Omental fat pad (tissue), 4 donors: ENCODE measurements at places on chromosomes 2 and 18.

DNA sequence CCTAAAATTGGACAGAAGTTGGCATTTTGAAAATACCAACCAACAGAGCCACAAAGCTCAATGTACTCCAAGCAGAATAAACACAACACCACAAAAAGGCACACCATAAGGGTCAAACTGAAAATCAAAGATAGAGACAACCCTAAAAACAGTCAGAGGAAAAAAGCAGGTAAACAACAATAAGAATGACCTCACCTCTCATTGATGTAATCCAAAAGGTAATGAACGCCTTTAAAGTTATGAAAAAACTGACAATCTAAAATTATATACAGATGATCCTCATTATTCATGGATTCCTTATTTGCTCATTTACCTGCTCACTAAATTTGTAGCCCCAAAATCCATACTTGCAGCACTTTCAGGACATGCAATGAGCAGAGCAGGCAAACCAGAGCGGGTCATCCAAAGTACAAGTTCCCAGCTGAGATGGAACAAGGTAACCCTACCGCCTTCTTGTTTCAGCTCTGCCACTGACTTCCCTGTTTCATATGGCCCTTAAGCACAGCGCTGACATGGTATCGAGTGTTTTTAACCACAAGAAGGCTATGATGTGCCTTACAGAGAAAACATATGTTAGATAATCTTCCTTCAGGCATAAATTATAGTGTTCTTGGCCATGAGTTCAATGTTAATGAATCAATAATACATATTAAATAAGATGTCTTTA is 17.0 kb downstream of the RTN4 start:
- DNase-seq, result no peak

DNA sequence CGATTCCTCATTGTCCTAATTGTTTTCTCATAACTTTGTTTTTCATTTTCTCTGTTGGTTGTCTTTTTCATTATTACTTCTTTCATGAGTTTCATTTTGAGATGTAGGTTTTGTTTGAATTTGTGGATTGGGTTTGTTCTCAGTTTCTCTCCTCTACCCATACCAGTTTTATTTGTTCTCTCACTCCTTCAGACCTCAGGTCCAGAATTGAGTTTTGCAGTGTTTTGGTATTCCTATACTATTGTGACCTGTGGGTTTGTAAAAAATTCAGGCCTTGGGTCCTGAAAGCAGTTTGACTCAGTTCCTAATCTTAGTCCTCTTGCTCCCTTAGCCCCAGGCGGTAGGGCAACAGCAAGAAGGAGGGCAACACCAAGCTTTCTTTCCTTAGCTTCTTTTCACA is 28.3 kb upstream of the UBE2E3 start:
- no peak for DNase-seq

- no peak for DNase-seq
Measured at GRCh38 chr18:61086657-61087056, 246.6 kb upstream of the CDH20 start.

DNA sequence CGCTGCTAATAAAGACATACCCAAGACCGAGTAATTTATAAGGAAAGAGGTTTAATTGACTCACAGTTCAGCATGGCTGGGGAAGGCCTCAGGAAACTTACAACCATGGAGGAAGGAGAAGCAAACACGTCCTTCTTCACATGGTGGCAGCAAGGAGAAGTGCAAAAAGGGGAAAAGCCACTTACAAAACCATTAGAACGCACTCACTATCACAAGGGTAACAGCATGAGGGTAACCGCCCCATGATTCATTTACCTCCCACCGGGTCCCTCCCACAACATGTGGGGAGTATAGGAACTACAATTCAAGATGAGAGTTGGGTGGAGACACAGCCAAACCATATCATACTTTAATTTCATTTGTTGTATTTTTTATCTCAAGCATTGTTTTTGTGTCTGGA is 67.5 kb downstream of the ATP9B start:
- DNase-seq, result no peak

- no peak for DNase-seq
Measured at GRCh38 chr2:60699617-60700016, 56.5 kb upstream of the PAPOLG start.

- no peak for DNase-seq
Measured at GRCh38 chr2:160667811-160668210, 174.2 kb upstream of the RBMS1 start.

DNA sequence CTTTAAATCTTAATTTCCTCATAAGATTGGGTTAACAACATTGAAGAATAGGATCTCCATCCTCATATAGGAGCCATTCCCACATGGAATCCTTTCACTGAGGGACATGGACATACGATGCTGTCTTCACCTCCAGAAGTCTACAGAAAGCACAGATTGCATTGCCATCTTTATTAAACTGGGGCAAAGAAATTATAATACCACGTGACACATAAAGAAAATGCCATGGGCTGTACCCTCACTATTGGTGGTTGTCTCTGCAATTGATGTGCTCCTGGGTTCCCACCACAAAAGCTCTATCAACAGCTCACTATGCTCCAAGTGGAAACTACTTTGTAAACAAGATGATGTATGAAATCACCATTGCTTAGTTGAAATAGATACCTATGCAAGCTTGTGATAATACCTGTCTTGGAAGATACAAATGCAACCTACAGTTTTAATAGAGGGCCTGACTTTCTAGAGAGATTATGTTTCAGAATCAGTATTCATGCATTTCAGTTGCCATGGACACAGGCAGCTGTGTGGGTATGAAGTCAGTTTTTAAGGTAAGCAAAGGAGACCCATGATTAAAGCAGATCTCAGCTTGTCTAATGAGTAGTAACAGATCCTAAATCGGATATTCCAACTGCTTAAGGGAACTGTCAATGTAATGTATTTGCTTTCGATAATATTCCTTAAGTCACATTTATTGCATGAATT is 337.0 kb downstream of the RAD51AP2 start:
- DNase-seq, result no peak

- no peak for DNase-seq
Measured at GRCh38 chr2:33598561-33599174, 431 bp downstream of the FAM98A start.

GRCh38 chr2:3566806-3567205 is 8.3 kb upstream of the RPS7 start:
- DNase-seq, result no peak

DNA sequence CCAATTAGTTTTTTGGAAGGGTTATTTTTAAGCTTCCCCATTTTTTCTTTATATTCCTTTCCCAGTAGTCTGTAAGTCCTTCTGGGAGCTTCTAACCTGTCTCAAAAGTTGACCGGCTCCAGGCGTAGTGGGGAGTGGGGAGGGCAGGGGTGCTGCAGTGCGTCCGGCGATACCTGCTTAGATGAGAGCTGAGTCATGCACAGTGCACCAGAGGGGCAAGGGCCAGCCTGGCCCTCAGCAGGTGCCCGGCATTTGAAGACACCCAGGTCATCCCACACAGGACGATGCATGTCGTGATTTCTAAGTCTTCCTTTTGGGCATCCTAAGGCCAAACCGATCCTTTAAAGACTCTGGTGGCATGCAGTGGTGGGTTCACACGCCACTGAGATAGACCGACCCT is 73.4 kb downstream of the TPO start:
- DNase-seq, result no peak

DNA sequence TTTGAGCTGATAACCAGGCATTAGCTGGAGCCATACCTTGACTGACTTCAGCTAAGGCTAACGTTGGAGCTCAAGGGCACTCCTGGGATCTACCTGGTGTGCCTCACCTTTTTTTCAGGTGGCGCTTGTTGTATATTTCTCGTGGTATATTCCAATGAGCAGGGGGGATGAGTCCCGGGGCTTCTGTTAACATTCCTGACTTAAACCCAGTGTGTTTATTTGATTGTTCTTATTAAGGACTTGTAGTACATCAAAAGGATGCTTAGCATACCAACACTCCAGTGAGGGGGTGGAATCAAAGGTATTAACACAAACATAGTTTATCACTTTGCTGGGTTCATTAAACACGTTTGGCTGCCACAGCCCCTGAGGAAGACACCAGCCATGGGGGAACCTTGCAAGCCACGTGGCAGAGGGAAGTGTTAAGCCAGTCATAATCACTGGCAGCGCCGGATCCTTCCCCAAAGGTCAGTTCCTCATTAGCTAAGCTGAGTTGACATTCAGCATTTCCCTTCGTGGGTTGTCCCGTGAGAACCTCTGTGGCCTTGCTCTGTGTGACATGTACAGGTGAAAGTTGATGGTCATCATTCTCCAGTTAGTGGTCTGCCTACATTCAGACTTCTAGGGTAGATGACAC is 119.5 kb upstream of the MCFD2 start:
- DNase-seq, result no peak

DNA sequence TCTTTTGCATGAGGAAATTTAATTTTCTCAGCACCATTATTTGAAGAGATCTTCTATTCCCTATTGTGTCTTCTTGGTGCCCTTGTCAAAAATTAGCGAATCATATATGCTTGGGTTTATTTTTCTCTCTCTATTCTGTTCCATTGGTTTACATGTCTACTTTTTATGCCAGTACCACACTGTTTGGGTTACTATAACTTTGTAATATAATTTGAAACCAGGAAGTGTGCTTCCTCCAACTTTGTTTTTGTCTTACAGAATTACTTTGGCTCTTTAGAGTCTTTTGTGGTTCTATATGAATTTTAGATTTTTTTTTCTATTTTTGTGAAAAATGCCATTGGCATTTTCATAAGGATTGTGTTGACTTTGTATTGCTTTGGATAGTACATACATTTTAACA is 17.6 kb downstream of the ALMS1 start:
- DNase-seq, result no peak

- DNase-seq, result peak; percentile 17
Measured at GRCh38 chr2:240500561-240501423, 57.0 kb downstream of the ANKMY1 start.

- DNase-seq, result no peak
Measured at GRCh38 chr2:47019532-47019931, 103.9 kb upstream of the MCFD2 start.

DNA sequence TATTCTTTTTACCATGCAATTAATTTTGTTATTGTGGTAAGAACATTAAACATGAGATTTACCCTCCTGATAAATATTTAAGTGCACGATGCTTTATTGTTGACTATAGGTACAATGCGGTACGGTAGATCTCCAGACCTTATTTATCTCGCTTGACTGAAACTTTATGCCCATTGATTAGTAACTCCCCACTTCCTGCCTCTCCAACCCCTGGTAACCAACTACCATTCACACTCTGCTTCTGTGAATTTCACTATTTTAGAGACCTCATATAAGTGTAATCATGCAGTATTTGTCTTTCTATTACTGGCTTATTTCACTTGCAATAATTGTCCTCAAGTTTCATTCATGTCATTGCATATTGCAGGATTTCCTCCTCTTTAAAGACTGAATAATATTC is 195.7 kb upstream of the ID2 start:
- DNase-seq, result no peak

- no peak for DNase-seq
Measured at GRCh38 chr2:2836343-2837070, 505.4 kb upstream of the MYT1L start.

GRCh38 chr2:65436824-65437221 is 4.4 kb upstream of the SPRED2 start:
- DNase-seq, result no peak

DNA sequence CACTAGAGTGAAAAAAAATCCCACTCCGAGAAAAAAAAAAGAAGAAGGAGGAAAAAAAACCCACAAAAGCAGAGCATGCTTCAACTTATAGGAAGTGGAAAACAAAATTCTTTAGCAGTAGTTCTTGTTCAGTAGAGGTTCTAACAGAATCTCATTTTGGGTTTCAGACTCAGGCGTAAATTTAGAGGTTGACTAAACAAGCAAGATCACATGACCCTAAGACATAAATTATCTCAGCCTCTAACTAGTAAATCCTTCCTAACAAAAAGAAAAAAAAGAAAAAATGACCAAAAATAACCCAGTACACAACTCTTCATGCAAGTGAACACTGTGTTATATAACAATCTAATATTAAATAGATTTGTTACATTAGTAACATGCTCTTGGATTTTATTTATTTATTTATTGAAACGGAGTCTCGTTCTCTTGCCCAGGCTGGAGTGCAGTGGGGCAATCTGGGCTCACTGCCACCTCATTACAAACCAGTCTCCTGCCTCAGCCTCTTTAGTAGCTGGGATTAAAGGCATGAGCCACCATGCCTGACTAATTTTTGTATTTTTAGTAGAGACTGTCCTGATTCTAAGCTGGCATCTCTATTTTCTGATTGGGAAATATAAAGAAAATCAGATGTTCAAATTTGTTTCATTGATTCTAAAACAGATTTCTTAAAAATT is 35.4 kb downstream of the PPP4R3B start:
- DNase-seq, result no peak

DNA sequence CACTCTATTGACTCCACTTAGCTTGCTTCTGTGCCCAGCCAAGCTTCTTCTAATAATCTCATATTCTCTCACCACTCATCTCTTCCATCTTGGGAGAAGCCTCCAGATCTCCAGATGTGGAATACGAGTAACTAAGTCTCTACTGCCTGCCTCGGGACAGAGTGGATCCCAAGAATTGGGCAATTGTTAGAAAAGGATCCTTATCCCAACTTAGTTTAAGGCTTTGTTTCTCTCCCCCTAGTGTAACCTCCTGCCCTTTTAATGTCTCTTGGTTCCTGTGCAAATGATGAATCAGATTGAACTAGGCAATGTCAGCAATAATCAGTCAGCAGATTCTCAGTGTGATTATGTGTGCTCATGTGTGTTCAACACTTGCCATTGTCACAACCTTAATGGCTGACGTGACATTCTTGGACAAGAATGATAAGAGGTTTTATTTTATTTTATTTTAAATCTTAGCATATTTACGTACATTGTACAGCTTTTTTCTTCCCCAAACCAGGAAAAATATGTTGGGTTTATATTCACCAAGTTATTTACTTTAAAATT is 59.7 kb downstream of the MYO3B start:
- no peak for DNase-seq

DNA sequence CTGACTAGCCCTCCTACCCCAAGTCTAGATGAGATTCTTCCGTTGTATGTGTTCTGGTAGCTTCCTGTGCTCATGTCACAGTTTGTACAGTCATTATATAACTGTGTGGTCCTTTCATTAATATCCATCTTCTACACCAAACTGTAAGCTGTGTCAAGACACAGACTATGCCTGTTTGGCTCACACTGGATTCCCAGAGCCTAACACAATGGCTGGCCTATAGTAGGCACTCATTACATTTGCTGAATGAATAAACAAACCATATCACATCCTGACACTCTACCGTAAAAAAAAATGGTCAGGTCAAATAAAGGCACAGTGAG is 72.6 kb downstream of the ANKRD44 start:
- DNase-seq, result no peak

GRCh38 chr2:20430461-20431300 is 16.2 kb upstream of the RHOB start:
- DNase-seq, result no peak

DNA sequence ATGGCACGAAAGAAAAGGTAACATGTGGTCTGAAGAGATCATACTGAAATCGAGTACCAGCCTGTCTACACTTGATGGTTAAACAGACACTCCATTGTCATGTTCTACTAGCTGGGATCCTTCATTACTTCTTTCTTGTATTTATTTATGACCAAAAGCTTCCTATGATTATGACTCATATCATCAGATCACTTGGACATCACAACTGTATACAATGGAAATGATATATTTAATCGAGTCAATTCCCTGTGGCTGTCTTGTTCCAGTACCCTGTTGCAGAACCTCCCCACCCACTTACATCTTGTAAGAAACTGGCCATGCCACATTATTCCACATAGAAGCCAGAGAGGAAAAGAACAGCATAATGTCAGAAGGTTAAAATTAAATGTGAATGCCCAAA is 358.9 kb downstream of the ZEB2 start:
- no peak for DNase-seq
